ENCODE measurements at places on chromosomes 16 and 17.

- no peak for DNase-seq
Observed at GRCh38 chr17:7552621-7553051, 3.8 kb downstream of the TNFSF12 start.

- no peak for DNase-seq
Observed at GRCh38 chr16:75534560-75535205, 1.2 kb downstream of the CHST5 start.

DNA sequence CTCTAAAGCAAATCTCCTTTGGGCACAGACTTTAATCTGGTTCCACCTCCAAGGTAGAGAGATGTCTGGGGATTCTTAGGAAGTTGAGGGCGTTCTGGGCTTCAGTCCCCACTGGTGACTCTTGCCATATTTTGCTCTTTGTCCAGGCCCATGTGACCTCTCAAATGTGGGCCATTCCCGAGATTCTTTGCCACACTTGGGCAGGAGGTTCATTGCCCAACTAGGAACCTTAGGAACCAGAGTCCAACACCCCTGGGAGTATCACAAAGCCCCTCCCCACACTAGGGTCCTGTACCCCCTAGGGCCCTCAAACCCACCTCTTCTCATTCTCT, 6.5 kb downstream of the KRT14 start:
- DNase-seq, result no peak

- DNase-seq, result no peak
Observed at GRCh38 chr17:43020030-43020621, 2.1 kb downstream of the VAT1 start.

GRCh38 chr16:56915336-56916119, 16.4 kb upstream of the HERPUD1 start:
- DNase-seq, result no peak
